Activated naive CD4-positive, alpha-beta T cell treated with anti-CD3 and anti-CD28 coated beads, Interleukin-2, amount 10 ng/mL, durations not matched to agents 5 hours and 36 hours (primary cell): ENCODE measurements at places on chromosomes 3 and 15. TPM values are rescaled to one million over a fixed set of nuclear protein-coding genes. Genes with fewer than 3 reads are reported as not detected.

The TCTA gene
- 25.1 TPM for total RNA-seq

The ACVR2B gene
- total RNA-seq = 5.8 TPM

The DPPA4 gene
- not detected for total RNA-seq

The RHOV gene
- not detected for total RNA-seq

The SRGAP3 gene
- total RNA-seq = 5.8 TPM

The TEX55 gene
- not detected for total RNA-seq

The LSAMP gene
- not detected for total RNA-seq

The SENP5 gene
- 30.6 TPM for total RNA-seq

The ZNF662 gene
- 0.87 TPM for total RNA-seq

The CCDC54 gene
- total RNA-seq = not detected

The TMEM87A gene
- total RNA-seq = 42.6 TPM

The PGBD4 gene
- 3.3 TPM for total RNA-seq

The MYZAP gene
- total RNA-seq = 0.53 TPM

The CLRN1 gene
- total RNA-seq = not detected

The ECE2 gene
- not detected for total RNA-seq

The THAP10 gene
- total RNA-seq = not detected

The SLC9A9 gene
- total RNA-seq = 11.3 TPM

The ABHD6 gene
- 4.0 TPM for total RNA-seq

The EOMES gene
- 0.87 TPM for total RNA-seq

The SLC12A1 gene
- total RNA-seq = not detected

The AZI2 gene
- 41.4 TPM for total RNA-seq

The PYGO1 gene
- total RNA-seq = not detected

The SAMD7 gene
- total RNA-seq = not detected

The CPNE4 gene
- total RNA-seq = not detected

The COL6A5 gene
- not detected for total RNA-seq

The ARPP21 gene
- not detected for total RNA-seq

The GREM1 gene
- total RNA-seq = not detected

The DPPA2 gene
- not detected for total RNA-seq

The ZNF660 gene
- not detected for total RNA-seq

The SLC22A13 gene
- 0.67 TPM for total RNA-seq

The GCHFR gene
- 47.0 TPM for total RNA-seq

The GOLGA6D gene
- not detected for total RNA-seq
